ENCODE measurements at places on chromosomes 7 and 10.

- H3K4me1 ChIP-seq: no peaks in the 10 kb centered on the region
- H3K27me3 ChIP-seq: peaks cover 33% of the 10 kb centered on the region
- H3K4me3 ChIP-seq: no peak overlapping the region
- H3K36me3 ChIP-seq: no peaks in the 10 kb centered on the region
- H3K27ac ChIP-seq: no peak overlapping the region
- no peak for DNase-seq
Measured at GRCh38 chr7:142642316-142642715, 107.0 kb upstream of the PRSS1 start.

GRCh38 chr7:159144758-159145489 is at the start of gene VIPR2:
VIPR2 (minus strand) TSS chr7:159144867; CDS start chr7:159144771, 96 bp downstream.
- DNase-seq: no peak
- H3K27me3 ChIP-seq: peaks cover 53% of the 10 kb centered on the region
- H3K4me1 ChIP-seq: peaks cover 10% of the 10 kb centered on the region
- H3K36me3 ChIP-seq: no peaks in the 10 kb centered on the region
- H3K27ac ChIP-seq: no peak within 1 kb of the TSS

DNA sequence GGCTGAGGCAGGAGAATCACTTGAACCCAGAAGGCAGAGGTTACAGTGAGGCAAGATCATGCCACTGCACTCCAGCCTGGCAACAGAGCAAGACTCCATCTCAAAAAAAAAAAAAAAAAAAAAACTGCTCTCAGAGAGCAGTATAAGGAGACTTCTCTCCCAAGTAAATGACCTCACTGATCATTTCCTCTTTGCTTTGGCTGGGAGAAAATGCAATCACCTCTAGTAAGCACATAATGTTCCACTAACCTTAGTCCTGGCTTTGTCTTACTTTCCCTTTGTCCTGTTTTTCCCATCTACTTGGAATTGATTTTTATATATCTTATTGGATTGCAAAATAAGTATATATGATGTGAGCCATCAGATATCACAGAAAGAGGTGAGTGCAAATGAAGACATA is 2.5 kb downstream of the SLC25A13 start:
- DNase-seq: no peak
- no peak overlapping the region for H3K27ac ChIP-seq
- H3K4me1 ChIP-seq: peaks cover 16% of the 10 kb centered on the region
- H3K36me3 ChIP-seq: peaks cover 2% of the 10 kb centered on the region
- no peak overlapping the region for H3K4me3 ChIP-seq

DNA sequence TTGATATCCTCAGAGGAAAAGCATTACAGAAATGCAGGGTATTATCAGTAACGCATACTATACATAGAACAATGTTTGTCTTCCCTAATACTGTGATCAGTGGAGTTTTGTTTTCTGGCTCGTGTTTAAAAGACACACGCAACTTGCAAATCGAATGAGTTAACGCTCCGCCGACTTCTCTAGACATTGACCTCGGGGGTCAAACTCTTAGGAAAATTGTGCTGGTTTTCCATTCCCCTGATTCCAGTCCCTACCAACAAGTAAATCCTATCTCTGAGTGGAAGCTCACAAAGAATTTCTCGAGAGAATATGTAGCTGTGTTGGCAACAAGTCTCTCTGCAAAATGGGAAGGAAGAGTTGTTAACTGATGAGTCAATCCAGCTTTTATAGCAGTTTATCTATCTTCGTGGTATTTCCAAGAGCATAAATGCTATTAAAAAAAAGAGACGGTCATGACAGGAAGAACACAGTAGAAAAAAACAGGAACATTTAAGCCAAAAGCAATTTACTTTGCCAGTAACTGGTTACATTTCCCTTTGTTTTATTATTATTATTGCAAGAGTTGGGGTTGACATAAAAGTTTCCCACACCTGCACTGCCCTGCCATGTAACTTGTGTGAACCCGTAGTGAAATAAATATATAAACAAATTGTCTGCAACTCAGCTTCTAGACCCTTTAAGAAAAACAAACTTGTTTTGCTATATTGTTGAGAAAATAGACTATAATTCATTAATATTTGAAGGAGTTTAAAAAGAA is 144.4 kb downstream of the ARID5B start:
- H3K4me1 ChIP-seq: peaks cover 92% of the 10 kb centered on the region
- peak overlapping the region; percentile 2 for H3K4me3 ChIP-seq
- no peaks in the 10 kb centered on the region for H3K36me3 ChIP-seq
- no peaks in the 10 kb centered on the region for H3K27me3 ChIP-seq
- DNase-seq: no peak
- peak overlapping the region; percentile 93 for H3K27ac ChIP-seq

DNA sequence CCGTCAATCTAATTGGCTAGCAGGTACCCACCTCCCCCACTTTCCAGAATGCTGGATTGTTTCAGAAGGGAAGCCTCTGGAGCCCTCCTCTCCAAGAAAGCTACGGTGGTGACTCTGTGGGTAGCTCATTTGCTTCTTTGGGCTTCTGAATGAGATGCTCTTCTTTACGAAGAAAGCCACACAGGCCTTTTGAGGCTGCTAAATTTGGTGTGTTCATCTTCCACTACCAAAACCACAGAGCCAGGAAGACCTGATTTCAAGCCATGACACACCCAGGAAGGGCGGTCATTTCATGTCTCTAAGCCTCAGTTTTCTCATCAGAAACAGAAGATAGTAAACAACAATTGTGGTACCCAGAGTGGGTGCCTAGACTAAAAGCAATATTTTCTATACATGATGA is 901.2 kb downstream of the KCNMA1 start:
- peaks cover 17% of the 10 kb centered on the region for H3K27me3 ChIP-seq
- no peak for DNase-seq
- H3K27ac ChIP-seq: no peak overlapping the region
- no peaks in the 10 kb centered on the region for H3K36me3 ChIP-seq

- no peak overlapping the region for H3K4me3 ChIP-seq
- H3K4me1 ChIP-seq: peaks cover 5% of the 10 kb centered on the region
- H3K36me3 ChIP-seq: peaks cover 5% of the 10 kb centered on the region
- DNase-seq: no peak
- H3K27me3 ChIP-seq: no peaks in the 10 kb centered on the region
Measured at GRCh38 chr7:93350338-93350737, 118.2 kb downstream of the VPS50 start.

DNA sequence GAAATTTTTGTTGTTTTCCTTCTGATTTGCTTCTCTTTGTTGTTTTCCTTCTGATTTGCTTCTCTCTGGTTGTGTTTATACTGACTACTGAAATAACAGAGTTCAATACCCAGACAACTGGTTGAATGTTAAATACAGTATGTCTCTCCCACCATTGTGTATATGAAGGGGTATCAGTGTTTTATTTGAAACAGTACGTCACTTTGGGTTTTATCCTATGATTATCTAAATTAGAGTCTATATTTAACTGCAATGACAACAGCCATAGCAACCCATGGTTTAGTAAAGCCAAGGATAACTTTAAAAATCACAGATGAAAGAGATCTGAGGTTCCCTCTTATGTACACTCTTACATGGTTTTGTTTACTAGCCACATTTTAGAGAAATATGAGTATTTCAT is 141.3 kb downstream of the GNAT3 start:
- peaks cover 20% of the 10 kb centered on the region for H3K4me1 ChIP-seq
- no peak overlapping the region for H3K27ac ChIP-seq
- no peak for DNase-seq

DNA sequence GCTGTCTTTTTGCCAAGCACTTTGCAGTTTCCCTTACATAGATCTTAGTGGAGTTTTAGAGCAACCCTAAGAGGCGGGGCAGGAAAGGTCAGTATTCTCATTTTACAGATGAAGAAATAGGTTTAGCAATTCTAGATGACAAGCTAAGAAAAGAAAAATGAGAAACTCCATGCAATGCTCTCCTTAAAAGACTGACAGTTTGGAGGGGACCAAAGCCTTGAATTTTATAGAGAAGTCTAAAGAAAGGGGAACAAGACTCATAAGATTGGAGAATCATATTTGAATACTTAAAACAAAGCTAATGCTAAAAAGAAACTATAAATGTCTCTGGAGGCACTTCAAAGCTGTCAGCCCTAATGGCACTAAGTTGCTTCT is 19.6 kb downstream of the CEP55 start:
- DNase-seq: no peak
- H3K4me1 ChIP-seq: no peaks in the 10 kb centered on the region
- no peak overlapping the region for H3K4me3 ChIP-seq
- H3K36me3 ChIP-seq: peaks cover 27% of the 10 kb centered on the region
- H3K27me3 ChIP-seq: no peaks in the 10 kb centered on the region

GRCh38 chr7:67484244-67484751 is 487.7 kb downstream of the TYW1 start:
- peaks cover 14% of the 10 kb centered on the region for H3K4me1 ChIP-seq
- peaks cover 11% of the 10 kb centered on the region for H3K27me3 ChIP-seq
- DNase-seq: peak; percentile 66
- no peaks in the 10 kb centered on the region for H3K36me3 ChIP-seq
- peak overlapping the region; percentile 39 for H3K27ac ChIP-seq
- peak overlapping the region; percentile 63 for H3K4me3 ChIP-seq

Measured in mesothelial cell of epicardium (in vitro differentiated cells).